CD4-positive, CD25-positive, alpha-beta regulatory T cell (primary cell): ENCODE measurements at places on chromosomes 4 and X. TPM values are rescaled to one million over a fixed set of nuclear protein-coding genes. Genes with fewer than 3 reads are reported as not detected.

GRCh38 chr4:105712766-105713165, 4.2 kb downstream of the GSTCD start:
- H3K4me3 ChIP-seq, result no peak overlapping the region
- H3K27me3 ChIP-seq, result no peaks in the 10 kb centered on the region
- H3K4me1 ChIP-seq, result peaks cover 14% of the 10 kb centered on the region
- no peak overlapping the region for H3K27ac ChIP-seq
- no peaks in the 10 kb centered on the region for H3K36me3 ChIP-seq
- DNase-seq, result no peak

RENBP gene
- 15.3 TPM for total RNA-seq

XAGE3 gene
- not detected for total RNA-seq

GRCh38 chrX:109190542-109190941, 291.3 kb downstream of the GUCY2F start:
- H3K4me1 ChIP-seq, result no peaks in the 10 kb centered on the region
- H3K27ac ChIP-seq, result no peak overlapping the region
- DNase-seq, result no peak
- H3K4me3 ChIP-seq, result no peak overlapping the region
- no peaks in the 10 kb centered on the region for H3K27me3 ChIP-seq

LAGE3 gene
- total RNA-seq, result 8.9 TPM

PHEX gene
- 1.0 TPM for total RNA-seq

GRCh38 chrX:22758807-22759481, 240.8 kb upstream of the DDX53 start:
- no peak overlapping the region for H3K27ac ChIP-seq
- no peaks in the 10 kb centered on the region for H3K36me3 ChIP-seq
- no peak for DNase-seq
- H3K4me3 ChIP-seq, result no peak overlapping the region
- H3K27me3 ChIP-seq, result no peaks in the 10 kb centered on the region

AKAP17A gene
- 108 TPM for total RNA-seq
